ENCODE measurements at places on chromosomes 3 and 15.

DNA sequence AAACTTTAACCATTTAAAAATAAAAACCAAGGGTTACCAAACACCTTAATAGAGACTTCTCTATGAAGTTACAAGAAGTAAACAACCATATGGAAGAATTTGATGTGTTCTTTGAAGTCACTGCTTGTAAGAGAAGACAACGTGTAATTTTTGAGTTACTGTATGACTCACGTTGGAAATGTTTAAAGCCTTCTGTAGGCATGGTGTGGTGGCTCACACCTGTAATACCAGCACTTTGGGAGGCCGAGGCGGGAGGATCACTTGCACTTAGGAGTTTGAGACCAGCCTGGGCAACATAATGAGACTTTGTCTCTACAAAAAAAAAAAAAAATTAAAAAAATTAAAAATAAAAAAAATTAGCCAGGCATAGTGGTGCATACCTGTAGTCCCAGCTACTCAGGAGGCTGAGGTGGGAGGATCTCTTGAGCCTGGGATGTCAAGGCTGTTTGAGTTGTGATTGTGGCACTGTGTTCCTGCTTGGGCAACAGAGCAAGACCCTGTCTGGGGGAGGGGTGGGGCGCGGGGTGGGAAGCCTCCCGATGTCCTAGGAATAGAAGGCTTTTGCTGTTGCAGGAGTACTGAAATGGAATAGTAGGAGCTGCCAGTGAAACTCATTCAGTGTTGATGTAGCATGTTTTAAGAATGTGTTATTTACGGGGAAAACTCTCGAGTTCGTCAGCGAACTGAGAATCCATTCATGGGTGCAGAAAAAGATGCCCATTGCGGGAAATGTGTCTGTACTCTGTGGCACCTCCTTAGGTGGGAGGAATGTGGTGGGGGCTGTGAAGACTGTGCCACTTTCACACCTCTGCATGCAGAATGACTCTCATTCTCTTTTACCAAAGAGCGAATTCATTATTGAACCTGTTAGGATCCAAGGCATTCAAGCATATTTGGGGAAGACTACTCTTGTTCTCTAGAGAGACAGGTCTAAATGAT is 134.2 kb downstream of the FNDC3B start:
- no peak for DNase-seq

GRCh38 chr15:96544162-96544756 is 213.8 kb downstream of the NR2F2 start:
- DNase-seq: no peak

- no peak for DNase-seq
These were observed 15.5 kb downstream of the KLF15 start for GRCh38 chr3:126341755-126342150.

GRCh38 chr3:147297761-147298350 is 108.5 kb downstream of the ZIC4 start:
- no peak for DNase-seq

DNA sequence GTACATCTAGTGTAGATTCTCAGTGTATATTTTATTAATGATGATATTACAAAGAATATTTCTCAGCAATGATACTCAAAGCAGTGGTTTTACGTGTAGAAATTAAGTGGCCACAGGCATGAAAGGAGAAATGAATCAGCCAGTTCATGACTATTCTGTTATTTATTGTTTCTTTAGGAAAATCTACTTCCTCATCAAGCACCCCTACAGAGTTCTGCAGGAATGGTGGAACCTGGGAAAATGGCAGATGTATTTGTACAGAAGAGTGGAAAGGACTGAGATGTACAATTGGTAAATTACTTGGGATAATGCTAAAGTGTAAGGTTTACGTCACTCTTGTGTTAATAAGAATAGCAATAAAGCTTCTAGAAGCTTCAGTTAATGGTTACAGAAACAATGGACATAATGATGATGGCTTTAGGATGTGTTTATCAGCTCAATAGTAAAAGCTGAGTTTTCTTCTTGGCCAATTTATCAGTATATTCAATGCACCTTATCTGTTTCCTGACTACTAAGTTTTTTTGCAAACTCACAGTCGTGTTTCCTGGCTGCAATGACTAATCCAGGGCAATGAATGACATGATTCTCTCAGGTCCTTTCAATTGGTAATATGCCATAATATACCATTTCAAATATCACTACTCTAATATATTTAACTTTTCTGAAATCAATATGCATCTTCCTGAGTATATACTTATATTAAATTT is 20.2 kb downstream of the ADGRG7 start:
- DNase-seq: no peak

- no peak for DNase-seq
These were observed 33.2 kb downstream of the CAPN3 start for GRCh38 chr15:42392309-42393024.

DNA sequence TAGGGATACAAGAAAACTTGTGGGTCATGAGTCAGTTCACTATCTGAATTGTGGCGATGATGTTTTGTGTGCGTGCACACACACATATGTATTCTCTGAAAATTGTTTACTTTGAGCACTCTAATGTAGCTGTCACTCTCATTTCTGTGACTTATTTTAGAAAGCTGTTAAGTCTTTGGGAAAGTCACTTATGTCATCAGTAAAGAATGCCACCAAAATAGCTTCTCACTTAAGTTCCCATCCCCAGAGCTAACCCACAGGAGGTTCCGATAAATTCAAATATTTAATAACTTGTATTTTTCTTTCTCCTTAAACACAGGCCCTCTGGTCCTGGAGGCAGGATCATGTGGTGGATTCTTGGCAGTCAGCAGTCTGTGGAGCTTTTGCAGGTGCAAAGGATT is 138.3 kb downstream of the LRIG1 start:
- no peak for DNase-seq

DNA sequence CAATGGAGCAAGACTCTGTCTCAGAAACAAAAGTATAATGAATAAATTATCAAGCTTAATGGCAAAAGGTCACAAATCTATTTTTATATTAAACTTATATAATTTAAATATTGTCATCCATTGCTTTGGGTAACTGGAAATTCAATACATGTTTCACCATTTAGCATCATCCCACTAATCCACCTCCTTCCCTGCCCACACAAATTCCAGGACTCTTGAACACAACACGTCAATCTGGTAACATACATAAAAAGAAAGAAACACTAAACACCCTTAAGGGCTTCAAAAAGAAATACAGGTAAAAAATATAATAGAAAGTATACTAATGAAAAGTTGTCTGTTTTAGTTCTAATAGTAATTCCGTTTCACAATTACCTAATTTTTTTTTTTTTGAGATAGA is 149.4 kb downstream of the STAG1 start:
- no peak for DNase-seq

- DNase-seq: no peak
These were observed 30.3 kb downstream of the CDC25A start for GRCh38 chr3:48157950-48158376.

DNA sequence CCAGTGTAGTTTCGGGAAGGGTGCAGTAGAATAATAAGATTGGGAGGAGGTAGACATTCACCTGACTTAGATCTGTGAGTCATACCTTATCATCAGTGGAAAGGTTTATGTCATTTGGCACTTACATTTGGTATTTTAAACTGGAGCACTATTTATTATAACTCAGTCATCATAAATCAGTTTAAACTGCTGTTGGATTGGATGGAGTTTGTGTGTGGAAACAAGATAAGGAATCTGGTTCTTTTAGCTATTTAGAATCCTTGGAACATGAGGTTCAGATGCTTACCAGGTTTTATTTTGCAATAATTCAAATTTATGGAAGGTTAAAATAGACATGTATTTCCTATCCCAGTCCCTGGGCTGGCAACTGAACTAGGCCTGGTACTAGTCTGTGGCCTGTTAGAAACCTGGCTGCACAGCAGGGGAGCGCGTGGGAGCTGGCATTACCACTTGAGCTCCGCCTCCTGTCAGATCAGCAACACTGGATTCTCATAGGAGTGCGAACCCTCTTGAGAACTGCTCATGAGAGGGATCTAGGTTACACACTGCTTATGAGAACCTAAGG is 34.5 kb downstream of the ZFAND6 start:
- DNase-seq: no peak

- no peak for DNase-seq
These were observed 35.3 kb downstream of the SQOR start for GRCh38 chr15:45670091-45670490.
